OCI-LY7 (cell line): ENCODE measurements at places on chromosomes 2 and 18.

- DNase-seq = peak; percentile 43
Observed at GRCh38 chr2:196101325-196101991, 32.8 kb upstream of the DNAH7 start.

- DNase-seq = peak; percentile 69
Observed at GRCh38 chr18:54392543-54393023, 34.9 kb downstream of the C18orf54 start.

- no peak for DNase-seq
Observed at GRCh38 chr18:2529154-2529553, 42.2 kb downstream of the METTL4 start.

DNA sequence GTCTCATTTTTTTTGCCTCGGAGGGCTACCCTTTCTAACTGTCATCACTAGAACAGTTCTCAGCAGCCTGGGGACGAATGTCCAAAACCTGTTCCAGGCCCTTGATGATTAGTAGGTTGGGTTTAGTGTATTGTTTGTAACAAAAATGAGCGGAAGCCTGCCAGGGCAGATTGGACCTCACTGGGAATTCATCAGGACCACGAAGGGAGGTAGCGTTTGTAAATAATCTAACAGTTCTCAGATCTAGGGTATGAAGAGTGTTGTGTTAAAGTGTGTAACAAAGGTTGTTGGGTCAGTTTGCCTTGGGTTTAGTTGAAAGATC lies 799 bp downstream of the CEP68 start:
- no peak for DNase-seq

DNA sequence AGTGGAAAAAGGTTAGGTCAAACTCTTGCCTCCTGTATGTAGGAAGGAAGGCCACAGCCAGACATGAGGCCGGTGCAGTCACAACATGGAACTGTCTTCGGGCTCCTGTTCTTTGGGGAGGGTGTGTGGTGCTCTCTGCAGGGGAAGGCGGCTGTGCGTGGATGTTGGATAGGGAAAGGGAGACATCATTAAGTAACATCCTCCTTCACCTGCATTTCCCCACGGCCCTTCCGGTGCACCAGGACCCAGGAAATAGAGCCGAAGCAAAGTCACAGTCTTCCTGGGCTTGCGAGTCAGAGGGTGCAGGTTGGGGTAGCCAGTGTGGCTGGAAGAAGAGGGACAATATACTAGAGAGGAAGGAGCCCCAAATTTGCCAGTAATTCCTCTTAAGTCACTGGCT lies 78.9 kb upstream of the SMAD7 start:
- no peak for DNase-seq

DNA sequence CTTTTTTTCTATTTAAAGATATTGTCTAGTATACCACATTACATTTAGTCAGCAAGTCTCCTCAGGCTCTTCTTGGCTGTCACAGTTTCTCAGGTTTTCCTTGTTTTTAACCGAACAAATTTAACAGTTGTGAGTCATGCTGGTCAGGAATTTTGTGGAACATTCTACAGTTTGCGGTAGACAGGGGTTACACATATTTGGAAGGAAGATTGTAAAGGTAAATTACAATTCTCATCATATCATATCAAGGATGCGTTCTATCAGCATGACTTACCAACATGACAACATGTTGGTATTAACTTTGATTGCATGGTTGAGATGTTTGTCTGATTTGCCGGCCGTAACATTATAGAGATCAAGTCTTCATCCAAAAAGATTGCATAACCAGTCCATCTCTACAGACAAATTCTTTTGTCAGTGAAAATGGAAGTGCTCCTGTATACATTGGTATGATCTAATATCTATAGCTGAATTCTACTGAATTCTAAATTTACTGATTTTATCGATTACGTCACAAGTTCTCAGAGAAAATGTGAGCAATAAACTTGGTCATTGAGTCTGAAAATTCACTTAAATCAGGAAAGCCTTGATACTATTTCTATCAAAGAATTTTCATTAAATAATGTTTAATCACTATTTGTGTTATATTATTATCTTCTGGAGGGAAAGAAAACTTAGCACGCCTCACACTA lies 664.4 kb upstream of the SLC8A1 start:
- no peak for DNase-seq

DNA sequence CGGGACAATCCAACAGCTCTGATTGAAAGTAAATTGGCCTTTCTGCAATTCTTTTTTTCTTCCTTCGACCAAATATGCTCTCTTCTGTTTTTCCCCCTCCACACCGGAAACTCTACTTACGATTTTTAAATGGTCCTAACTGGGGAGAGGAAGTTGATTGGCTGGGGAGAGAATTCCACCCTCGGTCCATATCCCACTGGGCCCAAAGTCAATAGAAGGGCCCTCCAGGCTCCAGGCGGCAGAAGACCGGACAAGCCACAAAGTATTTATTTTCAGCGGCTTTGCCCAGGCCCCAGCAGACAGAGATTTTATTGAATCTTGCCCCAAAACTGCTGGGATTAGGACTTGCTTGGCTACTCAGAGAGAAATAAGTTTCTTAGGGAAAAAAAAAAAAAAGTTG lies 37.1 kb upstream of the SMAD7 start:
- no peak for DNase-seq

DNA sequence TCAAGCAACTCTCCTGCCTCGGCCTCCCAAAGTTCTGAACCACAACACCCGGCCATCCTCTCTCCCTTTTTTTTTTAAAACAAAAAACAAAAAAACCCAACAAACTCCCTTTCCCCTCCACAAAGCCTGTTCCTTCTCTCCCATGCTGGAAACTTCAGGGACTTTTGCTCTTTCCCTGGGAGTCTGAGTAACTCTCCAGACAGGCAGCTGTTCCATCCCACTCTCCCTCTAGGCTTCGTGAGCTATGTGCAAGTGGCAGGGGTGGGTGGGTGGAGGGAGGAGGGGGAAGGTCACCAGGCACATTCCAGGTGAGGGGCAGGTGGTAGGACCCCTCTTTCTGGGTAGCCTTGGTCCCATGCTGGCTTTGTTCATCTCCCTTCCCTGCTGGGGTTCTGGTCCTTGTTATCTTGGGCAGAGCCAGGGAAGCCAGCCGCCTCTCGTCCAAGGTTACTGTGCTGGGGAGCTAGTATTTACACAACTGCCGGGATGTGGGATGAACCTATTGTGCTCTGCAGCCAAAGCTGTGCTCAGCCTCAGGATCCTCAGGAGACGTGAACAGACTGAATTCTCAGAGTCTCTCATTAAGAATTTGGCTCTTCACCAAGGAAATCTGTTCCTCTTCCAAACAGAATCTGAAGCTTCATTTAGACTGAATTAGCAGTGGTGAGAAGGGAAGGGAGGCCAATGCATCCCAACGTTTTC lies 106.9 kb downstream of the LIPG start:
- no peak for DNase-seq

- peak; percentile 68 for DNase-seq
Observed at GRCh38 chr18:49041435-49042245, 90.9 kb upstream of the SMAD7 start.

- DNase-seq = no peak
Observed at GRCh38 chr2:176729706-176730569, 460.7 kb downstream of the MTX2 start.

- DNase-seq = peak; percentile 85
Observed at GRCh38 chr2:65040400-65041261, 15.6 kb upstream of the CEP68 start.

DNA sequence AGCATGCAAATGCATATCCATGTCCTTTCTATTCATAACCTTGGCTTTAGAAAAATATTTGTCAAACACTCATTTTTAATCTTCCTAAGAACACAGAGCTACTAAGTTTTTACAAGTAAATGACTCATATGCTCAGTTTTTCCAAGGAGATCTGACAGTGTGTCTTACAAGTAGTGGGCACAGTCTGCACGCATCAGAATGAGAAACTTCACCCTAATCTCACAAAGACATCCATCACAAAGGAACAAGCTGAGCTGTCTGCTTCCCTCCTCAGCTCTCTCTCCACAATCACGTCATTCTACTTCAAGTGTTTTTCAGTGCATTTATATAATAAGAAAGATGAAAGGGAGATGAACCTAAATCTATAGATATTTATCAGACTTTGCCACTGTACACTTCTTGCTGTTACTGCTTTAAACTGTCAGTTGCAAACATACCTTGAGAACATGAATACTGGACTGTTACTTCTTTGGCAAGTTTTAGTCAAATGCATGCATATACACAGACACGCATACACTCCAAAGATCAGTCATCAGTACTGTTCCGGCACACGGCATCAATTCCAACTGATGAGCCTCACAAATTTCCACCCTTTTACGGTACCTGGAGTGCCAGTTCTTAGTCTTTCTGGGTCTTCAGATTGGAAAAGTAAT lies 75.7 kb downstream of the RBMS1 start:
- DNase-seq = no peak

DNA sequence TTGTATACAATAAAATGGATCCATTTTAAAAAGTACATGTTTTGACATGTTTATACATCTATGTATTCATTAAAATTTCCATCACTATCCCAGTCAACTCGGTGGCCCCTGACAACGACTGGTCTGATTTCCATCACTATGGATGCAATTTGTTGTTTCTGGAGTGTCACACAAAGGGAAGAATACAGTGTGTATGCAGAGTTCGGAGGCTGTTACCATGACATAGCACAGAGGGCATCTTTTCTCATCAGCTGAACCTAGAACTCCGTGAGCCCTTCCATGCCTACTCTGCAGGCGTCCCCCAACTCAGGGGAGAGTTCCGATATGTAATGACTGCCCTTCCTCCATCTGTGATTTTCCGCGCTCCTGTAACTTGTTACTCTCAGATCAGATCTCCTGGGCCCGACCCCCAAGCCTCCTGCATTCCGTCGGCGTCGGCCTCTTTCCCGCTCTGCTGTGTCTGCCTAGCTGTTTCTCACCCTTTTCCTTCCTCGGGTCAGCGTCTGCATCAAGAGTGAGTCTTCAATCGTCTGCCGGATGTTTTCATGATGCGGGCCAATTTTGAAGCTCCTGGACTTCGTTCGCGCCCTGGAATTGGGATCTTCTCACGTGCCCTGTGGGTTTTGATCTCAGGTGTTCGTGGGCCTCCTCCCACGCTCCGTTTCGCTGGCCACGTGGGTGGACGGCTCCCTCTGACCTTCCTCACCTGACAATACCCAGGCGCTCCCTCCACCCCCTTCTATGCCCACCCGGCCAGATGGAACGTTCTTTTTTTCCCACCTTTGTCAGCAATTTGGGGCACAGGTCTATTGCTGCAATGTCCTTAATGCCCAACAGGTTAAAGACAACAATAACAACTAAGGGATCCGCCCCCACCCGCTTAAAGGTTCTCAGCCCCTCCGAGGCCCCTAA lies 161.0 kb downstream of the TWIST2 start:
- DNase-seq = no peak

- DNase-seq = no peak
Observed at GRCh38 chr2:172600557-172601008, 44.7 kb downstream of the PDK1 start.

GRCh38 chr2:132419235-132419634 lies 2.6 kb downstream of the GPR39 start:
- no peak for DNase-seq

DNA sequence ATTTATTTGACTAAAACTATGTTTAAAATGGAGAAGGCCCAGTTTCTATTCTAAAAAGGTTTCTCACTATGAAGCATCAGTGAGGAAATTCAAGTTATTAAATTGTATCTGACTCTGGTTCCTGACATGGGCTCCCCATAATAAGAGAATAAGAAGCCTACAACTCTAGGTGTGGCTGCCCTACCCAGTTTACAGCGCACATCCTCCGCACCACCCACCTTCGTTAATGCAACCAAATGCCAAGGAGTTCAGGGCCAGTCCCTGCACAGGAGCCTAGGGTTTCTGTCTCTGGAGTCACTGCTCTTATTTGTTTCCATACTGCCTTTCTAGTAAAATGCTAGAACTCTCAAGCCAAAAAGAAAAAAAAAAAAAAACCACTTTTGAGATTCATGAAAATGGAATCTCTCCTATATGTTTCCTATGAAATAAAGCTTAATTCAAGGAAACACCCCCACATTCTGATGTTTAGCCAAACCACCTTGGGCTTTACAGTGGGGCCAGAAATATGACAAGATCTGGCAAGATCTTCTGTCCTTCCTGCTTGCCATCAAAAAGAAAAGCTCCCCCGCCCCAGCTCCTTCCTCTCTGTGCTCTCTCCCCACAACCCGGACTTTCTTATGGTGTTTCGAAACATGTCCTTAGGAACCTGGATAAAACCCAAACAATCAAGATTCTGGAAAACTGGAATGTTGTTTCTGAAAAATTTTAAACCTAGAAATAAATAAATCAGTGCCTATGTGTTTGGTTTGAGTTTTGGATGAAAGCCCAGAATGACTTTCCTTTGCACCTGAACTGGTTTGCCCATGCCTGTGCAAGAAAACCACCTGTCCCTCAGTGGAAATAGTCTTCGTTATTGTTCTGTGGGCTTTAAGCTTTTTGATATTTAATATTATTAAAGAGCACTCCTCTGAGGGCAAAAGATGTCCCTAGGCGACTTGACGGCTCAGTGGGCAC lies 136.7 kb downstream of the SP3 start:
- DNase-seq = no peak

- DNase-seq = peak; percentile 46
Observed at GRCh38 chr2:224523626-224524577, 61.3 kb downstream of the CUL3 start.

GRCh38 chr2:107308835-107309234 lies 422.9 kb upstream of the ST6GAL2 start:
- no peak for DNase-seq

GRCh38 chr2:48450936-48451602 lies 78.9 kb upstream of the STON1 start:
- DNase-seq = no peak

- peak; percentile 23 for DNase-seq
Observed at GRCh38 chr2:167212014-167212648, 323.9 kb downstream of the XIRP2 start.

DNA sequence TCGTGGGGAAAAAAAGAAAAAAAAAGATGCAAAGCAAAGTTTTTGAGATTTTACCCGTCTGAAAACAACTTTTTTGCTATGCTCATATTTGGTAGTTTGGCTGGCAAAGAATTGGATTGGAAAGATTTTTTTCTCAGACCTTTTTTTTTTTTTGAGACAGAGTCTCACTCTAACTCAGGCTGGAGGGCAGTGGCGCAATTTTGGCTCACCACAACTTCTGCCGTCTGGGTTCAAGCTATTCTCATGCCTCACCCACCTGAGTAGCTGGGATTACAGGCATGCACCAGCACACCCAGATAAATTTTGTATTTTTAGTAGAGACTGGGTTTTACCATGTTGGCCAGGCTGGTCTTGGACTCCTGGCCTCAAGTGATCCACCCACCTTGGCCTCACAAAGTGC lies 56.3 kb upstream of the TANC1 start:
- no peak for DNase-seq

GRCh38 chr2:73070643-73071359 lies 711 bp downstream of the SFXN5 start:
- no peak for DNase-seq

DNA sequence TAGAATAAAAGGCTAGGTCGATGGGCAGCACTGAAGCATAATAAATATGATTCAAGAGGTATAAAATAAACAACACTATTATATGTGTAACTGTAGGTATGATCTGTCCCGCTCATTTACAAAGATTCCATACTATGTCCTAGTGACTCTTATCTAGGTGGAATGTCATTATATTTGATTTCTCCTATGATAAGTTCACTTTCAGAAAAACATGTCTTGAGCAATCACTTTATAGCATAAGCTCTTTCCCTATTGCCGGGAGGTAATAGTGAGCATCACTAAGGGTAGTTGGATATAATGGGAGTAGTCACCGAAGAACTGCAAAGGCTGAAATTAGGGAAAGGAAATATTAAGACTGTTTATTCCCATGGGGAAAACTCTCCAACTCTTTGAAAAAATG lies 330.3 kb upstream of the THUMPD2 start:
- DNase-seq = no peak
